ENCODE measurements at places on chromosomes 6 and 20. TPM values are rescaled to one million over a fixed set of nuclear protein-coding genes. Genes with fewer than 3 reads are reported as not detected.

Gene GPANK1
- 8.2 TPM for total RNA-seq

Gene REM1
- 0.20 TPM for total RNA-seq

Gene TRERF1
- 7.3 TPM for total RNA-seq

Gene NR2E1
- total RNA-seq: 0.08 TPM

Gene MUCL3
- total RNA-seq: 1.00 TPM

Gene PTK6
- 92.7 TPM for total RNA-seq

Gene EMILIN3
- 0.12 TPM for total RNA-seq

All from esophagus mucosa (tissue), 1 donor.